CD8-positive, alpha-beta T cell (primary cell): ENCODE measurements at places on chromosomes 1 and 21.

GRCh38 chr1:68332041-68332440 lies 99.7 kb upstream of the WLS start:
- DNase-seq = no peak

- DNase-seq = no peak
Observed at GRCh38 chr1:223106856-223107255, 36.2 kb downstream of the TLR5 start.

DNA sequence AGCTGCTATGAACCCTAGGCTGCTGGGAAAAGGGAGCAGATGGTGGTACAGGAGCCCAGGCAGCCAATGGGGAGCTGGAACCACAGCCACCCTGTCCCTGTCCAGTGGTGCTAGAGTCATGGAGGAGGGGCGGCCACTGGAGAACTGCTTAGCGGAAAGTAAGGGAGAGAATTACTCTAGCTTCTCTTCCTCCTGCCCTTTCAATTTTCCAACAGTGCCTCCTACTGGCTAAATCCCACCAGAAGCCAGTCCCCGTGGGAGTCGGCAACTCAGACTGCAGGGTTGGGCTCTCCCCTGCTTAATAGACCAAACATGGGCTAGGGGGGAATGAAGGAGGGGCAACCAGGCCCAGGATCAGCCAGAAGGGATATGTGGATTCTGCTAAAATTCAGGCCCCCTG lies 154.5 kb downstream of the ACTL8 start:
- no peak for DNase-seq

DNA sequence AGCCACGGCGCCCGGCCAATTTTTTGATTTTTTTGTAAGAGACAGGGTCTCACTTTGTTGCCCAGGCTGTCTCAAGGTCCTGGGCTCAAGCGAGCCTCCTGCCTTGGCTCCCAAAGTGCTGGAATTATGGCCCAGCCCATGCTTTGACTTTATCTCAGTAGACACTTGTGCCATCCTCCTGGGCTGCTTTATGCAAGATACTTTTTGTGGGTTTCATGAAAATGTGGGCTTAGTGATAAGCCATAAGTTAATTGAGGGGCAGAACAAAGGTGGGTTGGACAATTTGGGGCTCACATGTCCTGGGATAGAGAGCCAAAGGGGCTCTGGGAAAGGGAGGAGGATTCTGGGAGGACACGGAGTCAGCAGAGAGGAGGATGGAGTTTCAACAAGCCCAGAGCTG lies 22.0 kb downstream of the ALPL start:
- no peak for DNase-seq

DNA sequence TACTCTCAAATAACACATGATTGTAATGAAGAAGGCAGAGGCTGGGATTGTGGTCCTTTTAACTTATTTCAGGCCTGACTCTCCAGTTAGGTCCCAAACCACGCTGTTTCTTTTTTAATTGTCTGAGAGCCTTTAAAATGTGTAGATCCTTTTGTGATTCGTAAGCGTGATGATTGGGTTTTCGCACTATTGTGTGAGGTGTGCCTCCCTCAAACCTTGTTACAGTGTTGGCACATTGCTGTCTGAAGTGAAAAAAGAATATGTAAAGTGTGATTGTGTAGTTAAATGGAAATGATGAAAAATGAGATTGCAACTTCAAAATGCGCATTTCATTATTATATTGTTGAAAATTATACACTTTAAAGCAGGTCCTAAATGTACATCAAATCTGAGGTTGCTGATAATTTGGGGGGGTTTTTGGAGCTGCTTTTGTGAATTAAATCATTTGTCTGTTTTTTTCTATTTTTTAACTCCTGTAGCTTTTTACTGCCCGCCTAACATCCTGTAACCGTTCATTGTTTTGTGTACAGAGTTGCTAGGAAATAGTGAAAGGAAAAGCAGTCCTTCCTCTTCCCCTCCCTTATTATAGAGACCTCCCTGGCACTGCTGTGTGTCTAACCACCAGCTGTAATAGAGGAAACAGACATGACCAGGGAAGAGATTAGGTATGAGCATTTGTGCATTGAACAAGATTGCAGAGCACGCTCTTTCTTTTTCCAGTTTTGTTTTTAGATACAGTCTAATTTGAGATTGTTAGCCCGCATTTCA lies 43.3 kb downstream of the IARS2 start:
- no peak for DNase-seq

GRCh38 chr1:160748181-160748877 lies 9.3 kb downstream of the SLAMF7 start:
- DNase-seq = no peak

GRCh38 chr21:46663754-46664153 lies 28.3 kb downstream of the PRMT2 start:
- DNase-seq = no peak

- DNase-seq = no peak
Observed at GRCh38 chr1:179824265-179824664, 53.3 kb downstream of the TOR1AIP2 start.

DNA sequence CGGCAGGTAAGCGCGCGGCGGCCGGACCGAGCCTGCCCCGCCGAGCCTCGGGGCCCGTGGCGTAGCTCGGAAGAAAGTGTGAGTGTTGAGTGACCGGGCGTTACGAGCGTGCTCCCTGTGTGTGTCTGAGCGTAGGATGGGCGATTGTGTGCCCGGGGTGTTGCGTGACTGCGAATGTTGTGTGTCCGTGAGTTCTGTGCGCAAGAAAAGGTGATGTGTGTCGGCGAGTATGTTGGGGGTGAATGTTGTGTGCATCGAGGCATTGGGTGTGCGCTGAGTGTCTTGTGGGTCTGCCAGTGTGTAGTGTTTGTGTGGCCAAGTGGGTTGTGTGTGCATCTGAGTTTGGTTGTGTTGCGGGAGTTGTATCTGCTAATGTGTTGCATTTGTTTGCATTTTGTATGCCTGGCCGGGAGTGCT lies 398 bp downstream of the PTPRU start:
- no peak for DNase-seq

DNA sequence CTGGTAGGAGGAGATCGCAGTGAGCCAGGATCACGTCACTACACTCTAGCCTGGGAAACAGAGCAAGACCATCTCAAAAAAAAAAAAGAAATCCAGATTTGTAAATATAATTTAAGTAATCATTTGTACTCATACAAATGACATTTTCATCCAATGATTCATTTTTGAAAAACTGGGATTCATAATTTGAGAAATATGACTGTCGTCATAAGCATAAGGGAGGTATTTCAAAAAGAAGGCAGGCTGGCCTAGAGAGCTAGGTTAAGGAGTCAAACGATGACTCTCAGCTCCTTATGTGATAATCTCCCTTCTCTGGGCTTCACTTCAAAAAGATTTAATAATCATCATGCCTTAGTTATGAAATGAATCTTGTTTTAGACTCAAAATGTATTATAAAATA lies 2.3 kb downstream of the GART start:
- DNase-seq = no peak

DNA sequence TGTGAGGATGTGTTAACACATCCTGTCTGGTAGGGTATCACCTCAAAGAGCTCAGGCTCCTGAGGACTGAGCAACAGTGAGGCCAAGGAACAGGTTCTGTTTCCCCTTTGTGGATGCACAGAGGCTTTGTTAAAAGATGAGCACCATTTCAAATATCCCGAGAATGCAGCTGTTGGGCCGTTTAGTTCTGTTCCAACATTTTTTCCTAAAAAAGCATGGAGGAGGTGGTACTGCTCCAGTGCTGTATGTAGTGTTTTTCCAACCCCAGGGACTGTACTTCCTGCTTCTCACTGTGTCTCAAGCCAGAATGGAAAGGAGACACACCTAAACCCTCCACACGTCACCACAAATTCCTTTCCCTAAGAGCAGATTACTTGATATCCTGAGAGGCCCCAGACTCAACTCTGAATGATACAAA lies 53.8 kb upstream of the BCL10 start:
- no peak for DNase-seq
